Activated effector memory CD4-positive, alpha-beta T cell treated with Interleukin-2 at 50 U/mL for 16 hours (primary cell): ENCODE measurements at places on chromosomes 7 and 10.

GRCh38 chr7:75987026-75987804 lies 7.2 kb downstream of the TMEM120A start:
- DNase-seq = no peak

DNA sequence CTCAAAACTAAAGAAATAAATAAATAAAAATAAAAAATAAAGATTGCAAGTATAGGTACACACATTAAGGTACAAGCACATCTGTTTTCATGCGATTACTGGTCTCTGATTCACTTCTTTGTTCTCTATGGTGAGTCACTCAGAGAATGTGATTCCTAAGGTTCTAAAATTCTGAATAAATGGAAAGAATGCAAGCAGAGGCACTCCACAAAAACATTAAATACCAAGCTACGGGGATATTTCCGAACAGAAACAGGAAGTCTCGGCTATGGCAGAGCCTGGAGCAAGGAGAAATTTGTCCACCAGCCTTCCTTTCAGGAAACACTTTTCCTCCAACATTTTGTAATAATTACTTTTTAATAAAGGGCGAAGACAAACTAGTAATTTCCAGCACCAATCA lies 1.4 kb downstream of the VOPP1 start:
- no peak for DNase-seq

DNA sequence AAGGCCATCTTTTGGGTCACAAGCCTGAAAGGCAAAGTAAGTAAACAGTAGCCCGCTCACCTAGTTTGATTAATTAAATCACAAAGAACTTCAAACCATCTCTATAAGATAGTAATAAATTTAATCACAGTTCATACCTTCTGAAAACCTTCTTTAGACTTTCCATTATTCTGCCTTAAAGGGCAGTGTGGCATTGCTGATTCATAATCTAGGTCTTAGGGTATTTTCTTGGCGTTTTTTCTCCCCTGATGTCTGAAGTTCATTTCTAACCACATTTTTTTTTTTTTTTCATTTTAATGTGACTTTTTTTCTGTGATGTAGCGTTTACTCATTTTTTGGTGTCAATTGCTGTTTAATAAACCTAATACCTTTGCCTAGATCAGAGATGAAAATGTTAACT lies 27.5 kb downstream of the LOXL4 start:
- no peak for DNase-seq

DNA sequence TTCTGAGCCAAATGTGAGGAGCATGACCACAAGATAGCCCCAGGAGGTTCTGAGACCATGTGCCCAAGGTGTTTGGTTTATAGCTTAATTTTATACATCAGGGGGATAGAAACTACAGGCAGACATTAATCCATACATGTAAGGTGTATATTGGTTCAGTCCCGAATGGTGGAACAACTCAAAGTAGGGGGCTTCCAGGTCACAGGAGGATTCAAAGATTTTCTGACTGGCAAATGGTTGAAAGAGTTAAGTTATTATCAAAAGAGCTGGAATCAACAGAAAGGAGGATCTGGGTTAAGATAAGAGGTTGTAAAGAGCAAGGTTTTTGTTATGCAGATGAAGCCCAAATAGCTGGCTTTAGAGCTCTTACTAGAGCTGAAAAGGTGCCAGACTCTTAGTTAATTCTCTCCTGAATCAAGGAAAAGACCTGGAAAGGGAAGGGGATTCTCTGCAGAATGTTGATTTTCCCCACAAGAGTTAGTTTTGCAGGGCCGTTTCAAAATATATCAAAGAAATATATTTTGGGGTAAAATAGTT lies 640.0 kb downstream of the IPMK start:
- DNase-seq = no peak
